ENCODE measurements at places on chromosomes 11 and 22.
A peak's percentile ranks its signal among the peaks of the same experiment; 100 is the strongest.

GRCh38 chr22:47624252-47625012 lies 862.0 kb downstream of the TBC1D22A start:
- DNase-seq = no peak

DNA sequence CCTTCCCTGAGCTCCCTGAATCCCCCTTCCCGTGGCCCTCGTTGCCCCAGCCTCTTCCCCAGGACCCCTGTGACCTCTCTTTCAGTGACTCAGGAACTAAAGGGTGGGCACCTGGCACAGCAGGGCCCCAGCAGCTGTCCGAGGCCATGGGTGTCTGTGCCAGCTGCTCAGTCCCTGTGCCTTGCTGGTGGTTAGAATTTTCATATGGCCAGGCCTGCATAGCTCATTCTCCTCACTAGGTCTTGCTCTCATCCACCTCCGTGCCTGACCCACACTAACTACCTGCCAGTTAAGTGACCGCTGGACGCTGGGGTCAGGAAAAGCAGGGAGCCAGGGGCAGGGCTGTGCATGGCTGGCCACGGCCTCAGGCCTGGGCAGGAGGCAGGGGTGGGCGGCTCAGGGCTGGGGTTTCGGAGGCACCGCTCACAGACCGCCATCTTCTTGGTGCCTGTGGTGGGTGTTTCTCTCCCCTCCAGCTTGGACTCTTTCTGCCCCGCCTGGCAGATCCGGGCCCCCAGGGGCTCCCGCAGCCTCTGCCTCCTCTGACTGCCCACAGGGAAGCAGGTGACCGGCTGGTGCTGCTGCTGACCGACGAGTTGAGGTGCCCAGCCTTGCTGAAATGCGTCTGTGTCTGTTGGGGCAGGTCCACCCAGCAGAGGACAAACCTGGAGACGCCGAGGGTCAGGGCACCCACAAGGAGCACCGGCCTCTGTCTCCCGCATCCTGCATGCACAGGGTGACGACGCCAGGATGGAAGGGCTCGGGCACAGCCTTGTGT lies 20.3 kb downstream of the MRGPRD start:
- DNase-seq = no peak

- DNase-seq = no peak
These were observed 486 bp downstream of the CLMP start for GRCh38 chr11:123194337-123195187.

DNA sequence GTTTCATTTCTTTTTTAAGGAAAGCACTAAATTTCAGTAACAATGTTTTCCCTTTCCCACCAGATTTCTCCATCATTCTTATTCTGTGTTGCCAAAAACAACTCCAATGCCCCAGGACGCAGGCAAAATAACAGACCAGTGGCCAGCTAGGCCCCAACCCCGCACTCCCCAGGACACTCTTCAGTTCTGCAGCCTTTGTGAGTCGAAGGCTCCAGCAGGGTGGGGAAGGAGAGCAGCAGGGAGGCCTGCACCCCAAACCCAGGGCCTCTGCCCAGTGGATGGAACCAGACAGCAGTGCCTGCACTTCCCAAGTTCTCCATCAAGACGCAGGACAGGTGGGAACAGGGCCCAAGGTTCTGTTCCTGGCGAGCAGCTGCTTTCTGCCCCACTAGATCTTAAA lies 34.4 kb downstream of the PPP2R1B start:
- DNase-seq = no peak

- peak; percentile 87 for DNase-seq
These were observed 57.9 kb downstream of the NECTIN1 start for GRCh38 chr11:119671051-119671450.

DNA sequence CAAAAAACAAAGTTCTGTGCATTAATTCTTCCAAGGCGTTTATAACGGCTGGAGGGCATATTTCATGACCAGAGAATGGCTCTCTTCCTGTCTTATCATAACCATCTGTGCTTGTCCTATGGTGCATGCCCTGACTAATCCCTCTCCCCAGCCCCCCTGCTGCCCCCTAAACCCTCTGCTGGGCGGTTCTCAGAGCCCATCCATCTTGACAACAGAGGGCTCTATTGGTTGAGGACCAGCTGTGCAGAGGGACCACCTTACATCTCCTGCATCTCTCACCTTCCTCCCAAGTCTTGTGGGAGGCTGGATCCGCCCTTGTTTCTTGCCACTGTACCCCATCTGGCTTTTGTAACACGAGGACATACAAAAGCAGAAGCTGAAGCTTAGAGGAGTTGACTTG lies 282.1 kb downstream of the MIAT start:
- no peak for DNase-seq

- DNase-seq = no peak
These were observed 116.9 kb downstream of the KIAA1671 start for GRCh38 chr22:25069426-25069757.

DNA sequence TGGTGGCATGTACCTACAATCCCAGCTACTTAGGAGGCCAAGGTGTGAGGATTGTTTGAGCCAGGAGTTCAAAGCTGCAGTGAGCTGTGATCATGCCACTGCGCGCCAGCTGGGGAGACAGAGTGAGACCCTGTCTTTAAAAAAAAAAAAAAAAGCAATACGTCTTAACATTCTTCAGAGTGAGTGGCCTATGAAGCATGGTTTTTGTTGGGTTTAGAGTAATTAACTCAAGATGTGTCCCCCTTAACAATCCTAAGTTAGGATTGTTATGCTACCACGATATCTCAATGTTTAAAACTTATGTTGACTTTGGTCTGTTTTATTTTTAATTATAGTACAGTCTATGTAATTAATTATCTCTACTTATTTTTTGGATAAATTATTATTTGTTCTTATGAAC lies 156.1 kb downstream of the HIPK3 start:
- no peak for DNase-seq

DNA sequence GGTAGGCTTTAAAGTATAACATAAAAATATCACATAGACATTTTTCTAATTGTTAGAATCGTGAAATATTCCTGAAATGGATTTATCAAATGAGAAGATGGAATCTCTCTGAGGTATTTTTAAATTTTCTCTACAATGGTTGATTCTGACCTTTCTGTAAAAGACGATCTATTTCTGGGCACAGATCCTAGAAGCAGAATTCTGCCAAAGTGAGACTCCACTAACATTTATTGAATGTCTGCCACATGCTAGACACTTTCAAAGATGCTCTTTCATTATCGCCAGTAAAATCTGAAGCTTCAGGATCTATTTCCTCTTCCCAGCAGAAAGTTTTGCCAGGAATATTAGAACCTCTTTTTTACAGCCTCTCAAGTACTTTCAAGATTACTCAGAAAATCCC lies 64.1 kb upstream of the TMEM45B start:
- no peak for DNase-seq

DNA sequence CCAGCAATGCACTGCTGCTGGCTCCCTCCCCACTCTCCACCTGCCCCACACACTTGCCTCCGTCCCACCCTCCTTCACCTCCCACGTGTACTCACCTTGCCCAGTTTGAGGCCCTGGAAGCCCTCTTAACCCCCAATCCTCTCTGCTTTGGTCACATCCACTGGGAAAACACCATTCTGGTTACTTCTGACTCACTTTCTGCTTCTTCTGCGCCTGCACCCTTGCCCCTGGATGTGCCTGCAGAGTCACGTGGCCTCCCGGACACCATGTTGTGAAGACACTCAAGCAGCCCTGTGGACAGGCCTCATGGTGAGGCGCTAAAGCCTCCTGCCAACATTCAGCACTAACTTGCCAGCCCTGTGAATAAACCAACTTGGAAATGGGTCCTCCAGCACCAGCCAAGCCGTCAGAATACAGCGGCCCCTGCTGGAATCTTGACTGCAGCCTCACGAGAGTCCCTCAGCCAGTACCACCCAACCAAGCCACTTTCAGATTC lies 2.6 kb upstream of the NAALADL1 start:
- no peak for DNase-seq

All from renal cortex interstitium (tissue), 15 donors.